Right ventricle myocardium superior (tissue), 1 donor: ENCODE measurements at places on chromosomes 12 and 14.

- DNase-seq, result no peak
These were observed 96.2 kb downstream of the KICS2 start for GRCh38 chr12:64125913-64126312.

DNA sequence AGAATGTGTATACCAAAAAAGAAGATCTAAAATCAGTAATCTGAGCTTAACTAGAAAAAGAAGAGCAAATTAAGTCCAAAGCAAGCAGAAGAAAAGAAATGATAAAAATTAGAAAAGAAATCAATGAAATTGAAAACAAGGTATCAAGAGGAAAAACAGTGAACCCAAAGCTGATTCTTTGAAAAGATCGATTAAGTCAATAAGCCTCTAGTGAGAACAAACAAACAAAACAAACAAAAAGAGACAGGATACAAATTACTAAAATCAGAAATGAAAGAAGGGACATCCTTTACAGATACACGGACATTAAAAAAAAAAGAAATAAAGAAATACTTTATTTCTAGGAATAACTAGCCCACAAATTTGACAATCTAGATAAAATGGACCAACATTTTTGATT is 12.9 kb upstream of the GALNT8 start:
- DNase-seq, result no peak

DNA sequence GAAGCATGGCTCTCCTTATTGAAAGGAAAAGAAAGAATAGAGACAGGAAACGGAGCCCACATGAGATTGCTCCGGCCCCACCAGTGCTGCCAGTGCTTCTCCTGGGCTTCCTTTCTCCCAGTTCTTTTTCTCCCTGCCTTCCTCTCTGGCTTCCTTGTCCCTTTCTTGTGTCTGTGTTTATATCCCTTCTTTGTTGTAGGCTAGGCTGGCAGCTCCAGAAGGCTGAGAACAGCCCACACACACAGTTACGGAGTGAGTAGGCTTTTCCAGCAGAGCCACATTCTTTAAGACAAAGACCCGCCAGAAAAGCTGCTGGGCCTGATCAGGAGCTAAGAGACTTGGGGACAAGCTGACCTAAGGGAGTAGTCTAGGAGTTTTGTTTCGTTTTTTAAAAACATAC is 13.0 kb downstream of the CIPC start:
- no peak for DNase-seq

- DNase-seq, result no peak
These were observed 280.3 kb upstream of the DIO2 start for GRCh38 chr14:80491650-80492049.

DNA sequence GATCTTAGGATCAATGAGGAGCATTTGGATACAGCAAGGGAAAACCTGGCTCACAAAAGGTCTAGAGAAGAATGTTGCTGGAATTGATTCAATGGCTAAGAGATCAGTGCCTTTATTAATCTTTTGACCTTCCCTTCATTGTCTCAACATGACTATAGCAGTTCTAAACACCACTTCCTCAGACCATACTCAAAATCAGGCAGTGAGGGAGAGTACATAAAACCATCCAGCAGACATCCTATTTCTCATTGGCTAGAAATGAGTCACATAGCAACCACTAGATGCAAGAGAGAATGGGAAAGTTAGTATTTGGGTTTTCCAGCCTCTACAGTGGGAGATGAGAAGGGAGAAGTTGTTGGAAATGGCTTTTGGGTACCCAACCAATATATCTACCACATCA is 151.4 kb upstream of the NUDT4 start:
- DNase-seq, result no peak

- no peak for DNase-seq
These were observed 27.9 kb downstream of the ESR2 start for GRCh38 chr14:64266239-64266638.

- DNase-seq, result peak; percentile 70
These were observed 1.0 kb downstream of the INSM2 start for GRCh38 chr14:35534873-35535482.

GRCh38 chr12:1851151-1851701 is 30.9 kb downstream of the LRTM2 start:
- DNase-seq, result no peak

DNA sequence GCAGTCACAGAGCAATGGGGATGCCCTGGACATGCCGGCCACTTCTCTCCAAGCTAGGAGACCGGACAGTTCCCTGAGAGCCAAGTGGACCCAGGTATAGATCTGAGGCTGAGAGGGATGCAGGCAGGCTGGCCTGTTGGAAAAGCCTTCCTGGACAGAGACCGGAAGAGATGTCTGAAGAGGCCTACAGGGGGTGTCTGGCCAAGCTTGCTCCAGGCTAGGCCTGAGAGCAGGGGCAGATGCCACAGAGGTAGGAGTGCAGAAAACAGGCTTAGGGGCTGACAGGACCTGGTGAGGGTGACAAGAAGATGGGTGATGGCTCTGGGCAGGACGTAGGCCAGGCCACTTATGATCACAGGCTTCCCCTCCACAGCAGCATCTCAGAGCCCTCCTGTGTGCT is 30.2 kb downstream of the ARL6IP4 start:
- no peak for DNase-seq

DNA sequence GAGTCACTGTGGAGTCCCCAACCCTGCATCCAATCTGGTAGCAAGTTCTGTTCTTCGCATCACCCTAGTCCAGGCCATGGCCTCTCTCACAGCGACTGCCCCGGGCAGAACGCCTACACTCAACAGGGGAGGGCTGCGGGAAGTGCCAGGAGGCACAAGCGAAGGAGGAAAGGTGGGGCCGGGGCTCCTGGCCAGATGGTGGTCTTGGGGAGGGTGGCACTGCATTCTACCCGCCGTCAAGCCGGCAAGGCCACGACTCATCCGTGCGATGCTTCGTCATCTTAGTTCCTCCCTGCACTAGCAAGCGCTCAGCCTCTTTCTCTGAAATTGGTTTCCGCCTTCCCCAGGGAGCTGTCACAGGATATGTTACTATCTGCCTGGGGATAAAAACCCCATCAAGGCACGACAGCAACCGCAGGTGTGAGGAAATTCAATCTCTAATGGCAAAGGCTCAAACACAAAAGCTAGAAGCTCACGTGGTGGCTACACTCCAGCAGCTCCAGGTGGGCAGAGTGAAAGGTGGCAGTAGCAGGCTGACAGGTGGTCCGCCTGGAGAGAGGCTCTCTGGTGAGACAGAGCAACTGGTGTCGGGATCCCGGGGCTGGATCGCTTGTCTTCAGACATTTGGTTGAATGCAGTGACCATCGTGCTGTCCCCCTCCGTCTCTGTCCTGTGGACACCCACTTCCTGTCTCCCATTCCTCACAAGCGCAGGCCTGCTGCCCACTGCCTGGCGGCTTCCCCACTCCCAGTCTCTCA is 34.1 kb downstream of the ACADS start:
- DNase-seq, result no peak

DNA sequence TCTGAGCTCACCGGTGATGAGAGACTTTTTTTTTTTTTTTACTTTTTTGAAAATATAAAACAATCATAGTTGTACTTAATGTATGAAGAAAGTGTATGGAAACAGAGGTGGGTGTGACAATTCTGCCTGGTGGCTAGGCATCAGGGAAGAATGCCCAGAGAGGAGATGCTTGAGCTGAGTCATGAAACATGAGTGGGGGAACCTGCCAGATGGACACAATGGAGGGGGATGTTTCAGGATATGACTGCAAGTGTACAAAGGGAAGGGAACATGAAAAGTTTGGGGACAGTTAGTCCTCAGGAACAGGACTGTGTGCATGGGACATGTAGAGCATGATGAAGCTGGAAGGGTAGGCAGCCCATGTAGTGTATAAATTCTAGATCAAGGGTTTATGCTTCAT is 274.2 kb upstream of the E2F7 start:
- DNase-seq, result no peak

DNA sequence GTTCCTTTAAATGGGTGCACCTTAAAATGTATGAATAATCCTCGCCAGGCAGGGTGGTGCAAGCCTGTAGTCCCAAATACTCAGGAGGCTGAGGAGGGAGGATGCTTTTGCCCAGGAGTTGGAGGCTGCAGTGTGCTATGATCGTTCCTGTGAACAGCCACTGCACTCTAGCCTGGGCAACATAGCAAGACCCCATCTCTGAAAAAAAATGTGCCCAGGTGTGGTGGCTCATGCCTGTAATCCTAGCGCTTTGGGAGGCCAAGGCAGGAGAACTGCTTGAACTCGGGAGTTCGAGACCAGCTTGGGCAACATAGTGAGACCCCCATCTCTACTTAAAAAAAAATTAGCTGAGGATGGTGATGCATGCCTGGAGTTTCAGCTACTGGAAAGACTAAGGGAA is 39.6 kb downstream of the ACACB start:
- DNase-seq, result no peak

GRCh38 chr14:88879022-88879421 is 54.6 kb downstream of the TTC8 start:
- no peak for DNase-seq

GRCh38 chr12:78898416-78898815 is 33.8 kb downstream of the SYT1 start:
- peak; percentile 74 for DNase-seq

GRCh38 chr14:61950340-61950739 is 188.1 kb downstream of the SNAPC1 start:
- DNase-seq, result no peak

- DNase-seq, result no peak
These were observed 1.5 kb upstream of the PLEKHG3 start for GRCh38 chr14:64702493-64703394.

GRCh38 chr14:23569443-23570151 is 2.0 kb upstream of the AP1G2 start:
- no peak for DNase-seq

DNA sequence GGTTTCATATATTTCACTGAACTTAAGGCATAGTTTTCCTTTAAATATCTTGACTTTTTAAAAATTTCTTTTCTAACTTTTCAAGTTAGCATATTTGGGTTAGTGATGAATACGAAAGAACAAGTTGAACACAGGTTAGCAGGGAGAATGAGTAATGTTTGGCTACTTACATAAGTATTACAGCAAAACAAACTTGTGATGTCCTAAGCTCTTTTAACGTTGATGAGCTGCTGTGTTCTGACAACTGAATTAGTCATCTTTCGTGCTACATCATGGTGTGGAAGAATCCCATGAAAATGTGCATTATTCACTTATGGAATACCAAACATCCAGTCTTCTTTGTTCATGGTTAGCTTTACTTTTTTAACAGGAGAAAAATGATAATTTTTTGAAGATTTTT is 36.3 kb upstream of the PDZRN4 start:
- DNase-seq, result no peak

DNA sequence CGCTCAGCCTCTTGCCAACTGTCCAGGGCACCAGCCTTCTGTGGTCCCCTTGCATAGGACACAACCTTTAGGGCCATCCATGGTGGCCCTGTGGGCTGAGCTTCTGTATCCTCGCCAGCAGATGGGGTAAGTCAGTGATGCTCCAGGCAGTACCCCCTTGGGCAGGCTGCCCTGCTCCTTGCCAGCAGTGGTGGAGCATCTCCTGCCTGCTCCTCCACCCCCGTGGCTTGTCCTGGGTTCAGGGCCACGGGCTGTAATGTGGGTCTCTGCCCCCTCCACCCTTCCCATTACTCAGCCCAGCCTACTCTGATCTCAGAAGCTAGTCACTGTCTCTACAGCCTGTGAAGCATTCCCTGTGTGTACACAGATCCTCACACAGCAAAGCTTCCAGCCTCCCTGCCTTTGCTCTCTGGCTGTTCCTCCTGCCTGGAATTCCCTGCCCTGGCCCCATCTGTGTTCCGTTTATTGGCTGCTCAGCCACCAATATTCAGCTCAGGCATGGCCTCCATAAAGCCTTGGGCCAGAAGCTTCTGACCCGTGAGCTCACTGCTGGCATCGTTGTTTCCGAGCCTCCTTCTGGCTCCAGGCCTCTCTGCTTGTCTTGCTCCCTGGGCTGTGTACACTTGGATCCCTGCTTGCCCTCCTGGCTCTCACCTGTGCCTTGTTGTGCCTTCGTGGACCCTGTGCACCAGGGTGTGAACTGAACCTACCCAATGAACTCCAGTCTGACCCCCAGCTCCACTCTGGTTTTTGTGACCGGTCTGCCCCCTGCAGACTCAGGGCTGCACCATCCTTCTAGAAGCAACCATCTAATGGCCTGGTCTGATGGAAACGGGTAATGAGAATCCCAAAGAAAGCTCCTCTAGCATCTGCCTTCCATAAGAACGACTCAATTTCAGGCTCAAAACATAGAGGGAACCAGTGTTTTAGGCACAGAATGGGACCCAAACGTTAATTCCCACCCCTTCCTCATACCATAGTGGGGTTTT is 177.0 kb upstream of the PRMT8 start:
- peak; percentile 60 for DNase-seq

DNA sequence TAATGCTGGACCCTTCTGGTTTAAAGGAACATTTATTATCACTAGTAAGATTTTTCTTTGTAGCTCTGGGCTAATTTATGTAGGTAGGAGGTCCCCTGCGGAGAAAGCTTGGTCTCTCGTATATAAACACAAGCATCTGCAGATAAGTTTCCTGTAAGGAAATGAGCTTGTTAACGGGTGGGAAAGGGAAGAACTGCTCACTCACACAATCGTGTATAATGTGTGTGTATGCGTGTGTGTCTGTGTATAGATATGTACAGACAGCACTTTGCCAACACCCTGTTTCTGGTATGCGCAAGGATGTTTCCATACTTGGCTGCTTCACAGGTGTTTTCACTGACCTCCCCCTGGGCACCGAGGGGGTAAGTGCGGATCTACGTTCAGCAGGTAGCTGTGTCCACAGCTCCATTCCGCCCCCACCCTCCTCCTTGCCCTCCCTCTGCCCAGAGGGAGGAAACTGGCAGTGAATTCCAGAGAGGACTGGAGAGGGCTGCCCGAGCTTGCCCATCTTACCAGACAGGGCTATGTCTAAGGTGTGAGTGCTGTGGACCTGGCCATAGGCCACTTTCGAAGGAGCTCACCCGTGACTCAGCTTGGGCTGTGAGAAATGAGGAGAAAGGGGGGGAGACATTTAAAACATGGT is 65.2 kb downstream of the NINJ2 start:
- peak; percentile 38 for DNase-seq

DNA sequence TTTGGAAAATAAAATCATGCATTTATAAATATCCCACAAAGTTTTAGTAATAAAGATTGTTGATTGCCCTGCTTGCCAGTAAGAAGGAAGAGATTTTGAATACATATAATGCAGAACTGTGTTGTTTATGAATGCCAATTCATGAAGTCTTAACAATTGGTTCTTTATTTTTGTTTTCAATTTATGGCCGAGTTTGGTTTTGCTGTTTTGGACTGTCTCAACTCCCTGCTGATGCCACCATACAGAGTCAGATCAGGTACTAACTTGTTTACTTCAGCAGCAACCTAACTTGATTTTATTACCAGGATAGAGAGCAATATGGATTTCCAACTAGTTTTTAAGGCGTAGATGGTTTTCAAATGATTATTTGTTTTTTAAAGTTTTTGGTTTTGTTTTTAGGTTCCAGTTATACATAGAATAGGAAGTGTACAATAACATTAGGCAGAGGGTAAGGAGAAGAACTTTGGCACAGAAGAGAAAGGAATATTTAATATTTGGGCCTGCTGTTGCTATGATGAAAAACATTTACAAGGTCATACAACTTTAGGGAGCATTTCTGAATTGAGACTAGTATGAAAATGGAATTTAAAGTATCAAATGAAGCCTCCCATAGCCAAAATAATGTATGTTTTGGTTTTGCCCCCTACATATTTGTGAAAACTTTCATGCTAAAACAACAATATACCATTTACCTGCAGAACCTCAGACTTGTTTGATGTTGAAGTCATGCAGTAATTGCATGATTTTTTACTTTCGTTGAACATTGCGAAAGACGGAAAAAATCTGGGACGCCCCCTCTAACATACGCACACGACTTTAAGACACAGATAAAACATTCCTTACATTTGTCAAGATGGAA is 904 bp upstream of the FAM177A1 start:
- DNase-seq, result no peak

GRCh38 chr12:68406134-68406576 is 74.0 kb upstream of the MDM1 start:
- peak; percentile 96 for DNase-seq

- no peak for DNase-seq
These were observed 877.8 kb upstream of the ATXN7L3B start for GRCh38 chr12:73659802-73660201.
